ENCODE measurements at places on chromosomes 4 and X.

DNA sequence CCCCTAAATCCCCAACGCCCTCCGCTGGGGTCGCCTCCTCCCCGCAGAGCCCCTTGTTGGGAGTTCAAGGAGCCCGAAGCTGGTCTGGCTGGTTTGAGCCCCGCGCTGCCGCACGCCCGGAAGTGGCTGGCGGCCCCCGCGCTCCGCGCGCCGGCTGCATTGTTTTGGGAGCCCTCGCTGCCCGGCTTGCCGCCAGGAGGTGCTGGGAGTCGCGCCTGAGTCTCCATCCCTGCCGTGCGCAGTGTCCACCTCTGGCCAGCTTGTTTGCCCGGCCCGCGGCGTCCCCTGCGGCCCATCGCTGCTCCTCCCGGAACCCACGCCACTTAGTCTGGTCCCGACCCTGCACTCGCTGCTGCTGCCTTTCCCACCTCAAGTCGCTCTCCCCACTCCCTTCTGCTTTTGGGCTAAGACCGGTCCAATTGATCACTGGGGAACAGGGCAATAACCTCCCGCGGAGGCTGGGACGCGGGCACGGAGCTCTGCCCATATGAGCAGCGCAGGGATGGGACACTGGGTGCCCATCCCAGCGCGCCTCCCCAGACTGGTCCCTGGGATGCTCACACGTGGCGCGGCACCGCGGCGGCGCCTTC lies 2.2 kb upstream of the SFRP2 start:
- no peak for DNase-seq

DNA sequence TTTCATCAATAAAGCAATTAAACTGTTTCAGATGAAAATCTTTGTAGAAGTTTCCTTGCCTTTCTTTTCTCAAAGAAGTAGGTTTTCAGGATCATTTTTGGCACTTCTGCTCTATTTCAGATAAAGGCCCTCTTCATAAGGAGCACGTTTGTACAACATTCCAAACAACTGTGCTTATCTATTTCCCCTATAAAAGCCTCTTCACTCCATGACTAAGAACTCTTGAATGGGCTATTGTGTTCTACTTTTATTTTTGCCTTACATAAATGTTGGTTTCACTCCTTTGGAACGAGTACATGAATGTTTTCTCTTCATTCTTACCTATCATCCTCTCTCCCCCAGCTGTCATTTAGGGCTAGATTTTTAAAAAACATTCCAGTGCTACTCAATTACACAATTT lies 288.0 kb upstream of the PPP1R2C start:
- DNase-seq = no peak

- no peak for DNase-seq
These were observed 205.8 kb upstream of the BOD1L1 start for GRCh38 chr4:13833171-13833804.

- no peak for DNase-seq
These were observed 11.5 kb upstream of the TLR1 start for GRCh38 chr4:38815885-38816782.

DNA sequence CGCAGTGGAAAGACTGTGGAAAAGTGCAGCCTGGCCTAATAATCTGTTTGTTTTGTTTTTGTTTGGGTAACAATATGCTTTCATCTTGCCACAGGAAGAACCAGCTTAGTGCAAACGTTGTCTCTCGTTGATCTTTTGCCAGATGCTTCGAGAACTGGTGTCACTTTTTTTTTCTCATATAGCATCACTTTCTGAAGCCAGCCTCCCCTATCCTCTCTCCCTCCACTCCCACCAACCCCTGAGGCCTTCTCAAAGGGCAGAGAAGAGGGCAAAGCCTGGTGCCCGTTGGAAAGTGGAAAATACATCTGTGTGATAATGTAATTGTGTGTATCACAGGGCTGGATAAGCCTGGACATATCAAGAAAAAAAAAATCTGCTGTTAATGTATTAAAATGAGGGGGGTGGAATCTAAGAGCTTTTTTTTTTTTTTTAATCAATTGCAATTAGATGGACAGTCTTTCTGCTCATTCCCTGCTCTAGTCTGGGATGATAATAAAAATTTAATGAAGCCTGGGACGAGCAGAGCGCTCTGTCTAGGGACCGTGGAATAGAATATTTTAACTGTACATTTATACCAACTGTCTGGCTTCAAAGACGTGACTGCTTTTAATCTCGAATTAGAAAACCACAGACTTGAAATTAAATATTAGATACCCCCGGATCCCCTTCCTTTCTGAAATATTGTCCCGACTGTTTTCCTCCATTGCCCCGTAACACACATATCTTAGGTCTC lies 8.1 kb downstream of the POU4F2 start:
- DNase-seq = no peak

DNA sequence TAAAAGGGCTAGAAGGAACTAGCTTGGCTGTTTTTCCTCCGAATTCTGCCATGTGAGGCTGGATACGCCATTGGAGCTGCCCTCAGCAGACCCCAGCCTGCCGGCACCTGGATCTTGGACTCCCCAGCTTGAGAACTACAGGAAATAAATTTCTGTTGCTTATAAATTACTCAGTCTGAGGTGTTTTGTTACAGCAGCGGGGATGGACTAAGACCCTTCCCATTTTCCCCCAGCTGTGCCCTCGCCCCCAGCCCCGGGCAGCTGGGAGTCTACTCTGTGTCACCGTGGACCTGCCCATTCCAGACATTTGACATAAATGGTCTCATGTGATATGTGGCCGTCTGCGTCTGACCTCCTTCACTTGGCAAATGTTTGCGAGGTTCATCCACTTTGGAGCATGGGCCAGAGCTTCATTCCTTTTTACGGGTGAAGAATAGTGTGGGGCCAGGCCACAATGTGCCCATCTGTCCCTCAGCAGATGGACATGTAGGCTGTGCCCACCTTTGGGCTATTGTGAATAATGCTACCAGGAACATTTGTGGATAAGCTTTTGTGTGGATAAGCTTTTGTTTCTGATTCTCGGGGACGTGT lies 30.7 kb upstream of the SPON2 start:
- DNase-seq = no peak

DNA sequence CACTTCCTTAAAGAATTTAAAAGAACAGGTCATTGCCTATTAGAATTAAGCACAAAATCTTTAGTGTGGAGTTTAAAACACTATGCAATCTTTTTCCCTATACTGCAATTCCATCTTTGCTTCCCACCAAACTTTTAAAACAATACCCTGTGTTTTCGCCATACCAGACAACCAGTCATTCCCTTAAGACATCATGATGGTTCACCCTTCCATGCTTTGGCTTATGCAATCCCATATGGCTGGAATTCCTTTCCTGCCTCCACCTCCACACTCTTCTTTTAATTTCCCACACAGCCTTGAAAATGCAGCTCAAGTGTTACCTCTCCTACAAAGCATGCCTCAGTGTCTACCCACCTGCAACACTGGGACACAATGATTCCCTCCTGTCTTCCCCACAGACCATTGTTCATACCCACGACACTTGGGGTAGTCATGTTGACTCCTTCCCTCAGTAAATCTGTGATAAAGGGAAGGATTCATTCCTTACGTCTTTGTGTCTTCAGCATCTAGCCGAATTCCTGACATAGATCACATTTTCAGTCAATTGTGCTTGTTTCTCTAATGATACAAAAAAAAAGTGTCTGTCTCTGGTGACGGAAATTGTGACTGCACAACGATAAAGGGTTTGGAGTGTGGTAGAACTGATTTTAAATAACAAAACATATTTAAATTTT lies 166.3 kb downstream of the FNIP2 start:
- DNase-seq = no peak

GRCh38 chr4:112312610-112313239 lies 15.6 kb downstream of the ALPK1 start:
- no peak for DNase-seq
